Cortex of kidney (tissue), 1 donor: ENCODE measurements at places on chromosomes 2 and 18.

DNA sequence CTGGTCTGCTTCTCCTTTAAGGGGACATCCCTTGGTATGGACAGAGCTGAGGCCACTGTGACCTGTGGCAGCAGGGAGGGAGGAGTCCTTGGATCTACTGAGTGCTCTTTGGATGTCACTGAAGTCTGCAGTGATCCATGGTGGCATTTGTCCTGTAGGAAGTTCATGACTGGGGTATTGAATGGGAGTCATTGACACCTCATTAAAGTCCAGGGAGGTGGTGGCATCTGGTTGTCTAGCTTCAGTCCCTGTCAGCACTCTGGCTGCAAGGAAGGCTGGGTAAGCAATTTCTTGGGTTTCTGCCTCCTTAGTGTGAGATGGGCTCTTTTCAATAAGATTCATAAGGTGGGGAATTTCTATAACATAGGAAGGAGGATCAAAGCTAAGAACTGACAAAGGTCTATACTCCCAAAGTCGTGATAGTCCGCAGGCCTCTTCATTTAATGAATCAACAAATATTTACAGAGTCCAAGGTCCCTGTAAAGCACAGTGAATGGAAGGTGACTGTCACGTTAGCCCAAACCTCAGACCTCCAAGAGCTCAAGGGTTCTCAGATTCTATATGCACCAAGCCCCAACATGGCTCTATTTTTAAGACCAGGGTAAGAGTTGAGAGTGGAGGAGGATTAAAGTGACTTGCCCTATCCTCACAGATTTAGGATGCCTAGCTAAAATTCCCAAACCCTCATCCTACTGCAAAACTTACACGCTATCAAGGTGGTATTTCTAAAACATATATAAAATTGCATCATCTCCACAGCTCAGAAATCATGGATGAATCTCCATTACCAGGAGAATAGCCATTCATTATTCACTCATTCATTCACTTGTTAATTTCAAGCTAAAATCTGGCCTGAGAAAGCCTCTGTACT, 40.2 kb downstream of the THNSL2 start:
- no peak for DNase-seq

DNA sequence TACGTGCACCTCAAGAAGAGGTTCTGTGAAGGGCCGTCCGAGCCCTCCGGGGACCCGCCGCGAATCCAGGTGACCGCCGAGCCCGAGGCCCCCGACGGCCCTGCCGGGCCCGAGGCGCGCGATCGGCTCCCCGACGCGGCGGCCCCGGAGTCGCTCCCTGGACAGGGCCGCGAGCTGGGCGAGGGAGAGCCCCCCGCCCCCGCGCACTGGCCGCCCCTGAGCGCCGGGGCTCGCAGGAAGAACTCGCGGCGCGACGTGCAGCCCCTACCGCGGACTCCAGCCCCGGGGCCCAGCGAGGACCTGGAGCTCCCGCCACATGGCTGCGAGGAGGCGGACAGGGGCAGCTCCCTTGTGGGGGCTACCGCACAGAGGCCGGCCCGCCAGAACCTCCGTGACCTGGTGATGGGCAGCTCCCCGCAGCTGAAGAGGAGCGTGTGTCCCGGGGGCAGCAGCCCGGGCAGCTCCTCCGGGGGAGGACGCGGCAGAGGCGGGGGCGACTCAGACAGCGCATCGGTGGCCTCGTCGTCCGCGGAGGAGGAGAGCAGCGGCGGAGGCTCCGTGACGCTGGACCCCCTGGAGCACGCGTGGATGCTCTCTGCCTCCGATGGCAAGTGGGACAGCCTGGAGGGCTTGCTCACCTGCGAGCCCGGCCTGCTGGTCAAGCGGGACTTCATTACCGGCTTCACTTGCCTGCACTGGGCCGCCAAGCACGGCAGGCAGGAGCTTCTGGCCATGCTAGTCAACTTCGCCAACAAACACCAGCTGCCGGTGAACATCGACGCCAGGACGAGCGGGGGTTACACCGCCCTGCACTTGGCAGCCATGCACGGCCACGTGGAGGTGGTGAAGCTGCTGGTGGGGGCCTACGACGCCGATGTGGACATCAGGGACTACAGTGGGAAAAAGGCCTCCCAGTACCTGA, 812 bp downstream of the SOWAHC start:
- DNase-seq, result no peak

GRCh38 chr18:64276311-64277090, 127.6 kb upstream of the LINC00305 start:
- DNase-seq, result no peak

DNA sequence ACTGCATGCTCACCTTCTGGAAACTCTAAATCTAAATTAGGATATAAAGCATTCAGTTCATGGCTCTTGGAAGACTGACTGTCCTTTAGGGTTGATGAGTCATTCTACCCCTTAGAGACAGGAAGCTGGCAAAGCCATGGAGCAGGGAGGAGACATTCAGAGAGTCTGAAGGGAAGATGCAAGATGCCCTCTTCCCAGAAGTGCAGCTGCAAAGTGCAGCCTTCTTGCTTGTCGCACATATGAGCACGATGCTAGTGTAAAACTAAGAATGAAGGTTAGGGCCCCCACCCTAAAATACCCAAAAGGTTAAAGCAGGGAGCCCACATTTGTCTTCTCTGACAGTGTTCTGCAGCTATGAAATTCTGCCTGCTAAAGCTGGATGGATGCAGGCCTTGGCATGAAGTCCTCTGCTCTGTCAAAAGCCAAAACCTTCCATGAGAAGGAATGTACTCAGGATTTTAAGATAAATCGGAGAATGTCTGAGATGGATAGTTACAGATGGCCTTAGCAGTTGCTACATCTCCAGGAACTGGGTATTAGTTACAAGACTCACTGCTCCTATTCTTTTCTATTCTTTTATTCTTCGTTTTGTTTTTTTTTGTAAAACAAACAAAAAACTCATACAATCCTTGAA, 89.7 kb downstream of the POLE4 start:
- DNase-seq, result no peak

- no peak for DNase-seq
Observed at GRCh38 chr2:162520959-162521358, 177.0 kb downstream of the GCA start.
